ENCODE measurements at places on chromosomes 2 and 18.

GRCh38 chr18:27787547-27787946 is 389.4 kb downstream of the CDH2 start:
- no peak for DNase-seq
- no peak overlapping the region for H3K27ac ChIP-seq
- H3K36me3 ChIP-seq, result no peaks in the 10 kb centered on the region
- H3K27me3 ChIP-seq, result no peaks in the 10 kb centered on the region
- no peaks in the 10 kb centered on the region for H3K4me1 ChIP-seq

GRCh38 chr18:72648079-72648478 is 103.9 kb upstream of the CBLN2 start:
- no peaks in the 10 kb centered on the region for H3K4me1 ChIP-seq
- no peak for DNase-seq
- no peak overlapping the region for H3K4me3 ChIP-seq
- no peaks in the 10 kb centered on the region for H3K36me3 ChIP-seq

GRCh38 chr18:2425426-2426317 is 145.6 kb downstream of the METTL4 start:
- H3K4me1 ChIP-seq, result no peaks in the 10 kb centered on the region
- H3K27ac ChIP-seq, result no peak overlapping the region
- no peaks in the 10 kb centered on the region for H3K36me3 ChIP-seq
- H3K4me3 ChIP-seq, result no peak overlapping the region
- H3K27me3 ChIP-seq, result peaks cover 26% of the 10 kb centered on the region

- H3K4me1 ChIP-seq, result no peaks in the 10 kb centered on the region
- no peaks in the 10 kb centered on the region for H3K27me3 ChIP-seq
- peaks cover 2% of the 10 kb centered on the region for H3K36me3 ChIP-seq
These were observed 163.0 kb downstream of the NCKAP5 start for GRCh38 chr2:133405252-133405651.

- no peak for DNase-seq
- H3K27me3 ChIP-seq, result no peaks in the 10 kb centered on the region
- H3K36me3 ChIP-seq, result no peaks in the 10 kb centered on the region
- no peaks in the 10 kb centered on the region for H3K4me1 ChIP-seq
- H3K27ac ChIP-seq, result no peak overlapping the region
- no peak overlapping the region for H3K4me3 ChIP-seq
These were observed 455.5 kb upstream of the MEIS1 start for GRCh38 chr2:65979446-65979845.

GRCh38 chr2:147500819-147501395 is 343.9 kb upstream of the ACVR2A start:
- H3K4me1 ChIP-seq, result no peaks in the 10 kb centered on the region
- H3K27me3 ChIP-seq, result no peaks in the 10 kb centered on the region
- H3K36me3 ChIP-seq, result no peaks in the 10 kb centered on the region
- no peak overlapping the region for H3K27ac ChIP-seq
- DNase-seq, result no peak

DNA sequence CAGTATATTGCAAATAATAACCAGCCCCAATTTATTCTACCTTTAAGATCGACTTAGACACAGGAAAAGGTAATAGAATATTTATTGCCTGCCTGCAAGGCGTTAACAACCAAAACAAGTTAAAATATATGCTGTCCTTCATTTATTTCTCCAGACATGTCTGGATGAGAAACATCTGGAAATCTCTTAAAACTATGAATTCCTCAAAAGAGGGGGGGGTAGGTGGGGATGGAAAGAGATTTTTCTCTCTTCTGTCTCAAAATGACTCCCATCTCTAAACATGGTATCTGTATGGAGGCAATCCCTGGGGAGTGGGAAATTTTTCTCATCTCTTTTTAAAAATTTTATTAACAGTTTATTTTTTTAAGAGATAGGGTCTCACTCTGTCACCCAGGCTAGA is 113.0 kb downstream of the CDH2 start:
- no peaks in the 10 kb centered on the region for H3K27me3 ChIP-seq
- H3K27ac ChIP-seq, result no peak overlapping the region
- no peak for DNase-seq
- H3K4me1 ChIP-seq, result no peaks in the 10 kb centered on the region
- no peaks in the 10 kb centered on the region for H3K36me3 ChIP-seq

- H3K4me1 ChIP-seq, result no peaks in the 10 kb centered on the region
- H3K27me3 ChIP-seq, result no peaks in the 10 kb centered on the region
- H3K4me3 ChIP-seq, result no peak overlapping the region
- no peak overlapping the region for H3K27ac ChIP-seq
- H3K36me3 ChIP-seq, result no peaks in the 10 kb centered on the region
These were observed 317.6 kb downstream of the TNS1 start for GRCh38 chr2:217685255-217685605.

- peak overlapping the region; percentile 100 for H3K27ac ChIP-seq
- H3K36me3 ChIP-seq, result peaks cover 23% of the 10 kb centered on the region
- peak overlapping the region; percentile 100 for H3K4me3 ChIP-seq
- DNase-seq, result no peak
- H3K27me3 ChIP-seq, result no peaks in the 10 kb centered on the region
These were observed 513 bp downstream of the THOC1 start for GRCh38 chr18:267380-267687.

DNA sequence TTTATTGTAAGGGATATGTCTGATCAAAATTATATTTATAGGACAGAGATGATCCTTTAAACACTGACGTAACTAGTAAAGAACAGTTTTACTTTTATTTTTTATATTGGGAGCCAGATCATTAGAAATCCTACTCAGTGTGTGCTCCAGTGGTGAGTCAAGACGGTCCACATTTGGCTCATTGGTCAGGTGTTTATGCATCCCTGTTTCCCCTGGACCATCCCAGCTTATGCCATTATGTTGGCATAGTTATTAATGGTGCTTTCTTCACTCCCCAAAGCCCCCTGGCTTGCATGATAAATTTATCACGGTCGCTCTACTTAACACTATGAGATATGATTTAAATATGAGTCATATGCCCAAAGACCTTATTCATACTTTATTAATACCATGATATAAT is 293.4 kb downstream of the XIRP2 start:
- no peaks in the 10 kb centered on the region for H3K27me3 ChIP-seq
- no peaks in the 10 kb centered on the region for H3K36me3 ChIP-seq
- no peaks in the 10 kb centered on the region for H3K4me1 ChIP-seq
- H3K4me3 ChIP-seq, result no peak overlapping the region
- H3K27ac ChIP-seq, result no peak overlapping the region

DNA sequence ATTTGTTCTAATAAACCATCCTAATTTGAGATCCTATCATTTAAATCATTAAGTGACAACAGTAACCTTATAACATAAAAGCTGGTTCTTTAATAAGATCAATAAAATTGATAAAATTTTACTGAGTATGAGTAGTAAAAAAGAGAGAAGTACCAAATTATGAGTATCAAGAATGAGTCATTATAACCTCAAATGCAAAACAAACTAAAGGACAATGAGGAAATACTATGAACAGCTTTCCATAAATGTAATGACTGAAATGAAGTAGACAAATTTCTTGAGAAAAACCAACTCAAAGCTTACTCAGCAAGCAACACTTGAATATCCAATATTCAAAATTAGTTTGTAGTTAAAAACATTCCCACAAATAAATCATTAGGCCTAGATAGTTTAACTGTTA is 433.0 kb downstream of the ZEB2 start:
- no peak for DNase-seq
- H3K36me3 ChIP-seq, result no peaks in the 10 kb centered on the region
- H3K27ac ChIP-seq, result no peak overlapping the region
- H3K4me1 ChIP-seq, result no peaks in the 10 kb centered on the region
- no peak overlapping the region for H3K4me3 ChIP-seq

- H3K4me3 ChIP-seq, result no peak overlapping the region
- no peaks in the 10 kb centered on the region for H3K36me3 ChIP-seq
- no peak overlapping the region for H3K27ac ChIP-seq
- no peaks in the 10 kb centered on the region for H3K27me3 ChIP-seq
- no peaks in the 10 kb centered on the region for H3K4me1 ChIP-seq
- DNase-seq, result no peak
These were observed 710.0 kb upstream of the ID2 start for GRCh38 chr2:7971841-7972240.

DNA sequence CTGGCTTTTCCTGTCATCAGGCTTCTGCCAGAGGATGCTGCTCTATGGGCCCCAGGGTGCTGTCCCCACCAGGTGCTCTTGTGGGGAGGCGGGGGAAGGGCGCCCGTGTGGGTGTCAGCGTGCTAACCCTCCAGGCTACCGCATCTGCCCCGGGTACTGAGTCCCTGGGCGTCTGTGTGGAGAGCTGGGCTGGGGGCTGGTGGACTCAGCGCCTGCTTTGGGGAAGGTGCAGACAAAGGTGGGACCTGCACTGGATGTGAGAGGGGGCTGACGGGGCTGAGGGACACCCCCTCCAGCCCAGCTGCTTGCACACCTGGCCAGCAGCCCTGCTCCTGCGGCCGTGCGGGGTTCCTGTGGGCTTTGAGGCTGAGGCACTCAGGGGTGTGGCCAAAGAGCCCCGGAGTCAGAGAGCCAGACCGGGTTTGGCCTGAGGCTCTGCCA is 120.7 kb upstream of the PXDN start:
- no peaks in the 10 kb centered on the region for H3K36me3 ChIP-seq
- H3K4me1 ChIP-seq, result no peaks in the 10 kb centered on the region
- H3K27ac ChIP-seq, result no peak overlapping the region

- H3K4me3 ChIP-seq, result no peak overlapping the region
- no peaks in the 10 kb centered on the region for H3K4me1 ChIP-seq
- no peak overlapping the region for H3K27ac ChIP-seq
- no peak for DNase-seq
These were observed 232.0 kb downstream of the AGAP1 start for GRCh38 chr2:235725841-235726240.

DNA sequence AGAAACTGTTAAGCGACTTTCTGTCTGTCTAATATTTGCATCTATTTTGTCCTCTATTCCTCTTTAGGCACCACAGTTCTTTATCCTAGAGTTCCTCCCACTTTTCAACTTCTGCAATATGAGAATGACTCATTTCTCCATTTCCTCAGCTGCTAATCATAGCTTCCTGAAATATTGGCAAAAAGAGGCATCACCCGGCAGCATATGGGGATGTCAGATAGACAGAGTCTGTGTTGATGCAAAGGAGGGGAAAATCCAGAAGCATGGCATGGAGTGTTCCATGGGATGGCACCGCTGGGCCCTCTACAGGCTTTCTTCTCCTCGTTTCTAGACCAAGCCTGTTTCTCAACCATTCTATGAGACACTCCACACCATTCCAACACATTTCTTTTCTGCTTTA is 93.4 kb downstream of the DOCK10 start:
- no peaks in the 10 kb centered on the region for H3K27me3 ChIP-seq
- H3K36me3 ChIP-seq, result peaks cover 9% of the 10 kb centered on the region
- peaks cover 88% of the 10 kb centered on the region for H3K4me1 ChIP-seq
- DNase-seq, result no peak

DNA sequence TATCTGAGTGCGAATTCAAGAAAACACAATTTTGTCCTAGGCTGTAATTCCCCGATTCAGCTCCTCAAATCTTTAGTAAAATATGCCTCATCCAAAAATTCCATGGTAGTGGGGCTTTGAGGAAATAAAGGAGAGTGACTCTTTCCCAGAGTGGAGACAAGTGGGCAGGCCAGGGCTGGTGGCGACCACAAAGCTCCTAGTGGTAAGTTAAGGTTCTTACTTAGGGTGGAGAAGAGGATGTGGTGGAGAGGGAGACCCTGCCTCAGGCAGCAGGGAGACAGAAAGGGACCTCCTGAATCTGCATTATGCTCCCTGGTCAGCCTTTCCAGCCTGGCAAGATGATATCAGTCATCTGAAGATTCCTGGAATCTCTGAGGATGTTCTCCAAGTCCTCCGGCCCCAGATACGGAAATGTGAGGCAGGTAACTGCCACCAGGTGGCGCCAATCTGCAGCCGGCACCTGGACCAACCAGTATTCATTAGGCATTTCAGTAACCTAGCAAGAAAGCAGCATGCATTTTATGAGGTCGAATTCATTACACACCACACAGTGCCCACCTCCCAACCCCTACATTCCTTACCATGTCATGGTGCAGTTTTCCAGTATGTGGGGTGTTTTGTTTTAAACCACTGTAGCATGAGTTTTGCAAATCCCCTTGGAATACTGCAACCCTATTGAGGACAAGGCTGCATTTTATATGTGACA is 106.4 kb downstream of the POLE4 start:
- peaks cover 7% of the 10 kb centered on the region for H3K4me1 ChIP-seq
- no peaks in the 10 kb centered on the region for H3K27me3 ChIP-seq
- no peak overlapping the region for H3K27ac ChIP-seq
- H3K4me3 ChIP-seq, result no peak overlapping the region

DNA sequence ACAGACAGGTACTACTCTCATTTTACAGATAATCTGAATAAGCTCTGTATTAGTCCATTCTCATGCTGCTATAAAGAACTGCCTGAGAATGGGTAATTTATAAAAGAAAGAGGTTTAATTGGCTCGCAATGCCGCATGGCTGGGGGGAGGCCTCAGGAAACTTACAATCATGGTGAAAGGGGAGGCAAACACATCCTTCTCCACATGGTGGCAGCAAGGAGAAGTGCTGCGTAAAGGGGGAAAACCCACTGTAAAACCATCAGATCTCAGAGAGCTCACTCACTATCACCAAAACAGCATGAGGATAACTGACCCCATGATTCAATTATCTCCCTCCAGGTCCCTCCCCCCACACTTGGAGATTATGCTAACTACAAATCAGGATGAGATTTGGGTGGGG is 254.4 kb downstream of the KCNE4 start:
- no peaks in the 10 kb centered on the region for H3K4me1 ChIP-seq
- no peaks in the 10 kb centered on the region for H3K36me3 ChIP-seq
- H3K27me3 ChIP-seq, result no peaks in the 10 kb centered on the region
- no peak overlapping the region for H3K27ac ChIP-seq
- no peak for DNase-seq

GRCh38 chr2:227829337-227829736 is 15.7 kb downstream of the CCL20 start:
- H3K4me1 ChIP-seq, result no peaks in the 10 kb centered on the region
- H3K4me3 ChIP-seq, result no peak overlapping the region
- no peak overlapping the region for H3K27ac ChIP-seq
- DNase-seq, result no peak
- no peaks in the 10 kb centered on the region for H3K36me3 ChIP-seq

GRCh38 chr2:175418224-175418835 is 236.8 kb upstream of the ATP5MC3 start:
- H3K27me3 ChIP-seq, result peaks cover 33% of the 10 kb centered on the region
- no peak overlapping the region for H3K27ac ChIP-seq
- no peaks in the 10 kb centered on the region for H3K4me1 ChIP-seq
- no peak overlapping the region for H3K4me3 ChIP-seq

GRCh38 chr2:54387059-54387991 is 68.8 kb upstream of the SPTBN1 start:
- H3K27me3 ChIP-seq, result no peaks in the 10 kb centered on the region
- peaks cover 4% of the 10 kb centered on the region for H3K36me3 ChIP-seq
